ENCODE measurements at places on chromosomes 4 and X.

- no peak for DNase-seq
Observed at GRCh38 chr4:136967069-136967468, 565.2 kb downstream of the PCDH18 start.

DNA sequence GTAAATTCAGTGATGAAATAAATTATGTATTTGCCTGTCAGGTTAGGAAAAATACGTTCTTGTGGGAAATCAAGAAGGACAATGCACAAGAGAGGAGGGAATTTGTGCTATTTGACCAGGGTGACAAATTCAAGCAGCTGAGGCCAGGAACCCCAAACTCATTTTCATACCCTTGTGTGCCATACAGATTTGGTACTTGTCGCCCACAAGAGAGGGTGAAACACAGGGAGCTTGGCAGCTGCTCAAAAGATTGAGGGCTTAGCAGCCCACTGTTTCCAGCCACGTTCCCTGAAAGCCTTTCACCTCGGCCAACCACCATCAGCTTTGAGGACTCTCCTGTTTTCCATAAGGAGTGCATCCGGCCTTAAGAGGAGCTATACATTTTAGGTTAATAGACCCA, 111.2 kb downstream of the COL25A1 start:
- no peak for DNase-seq

DNA sequence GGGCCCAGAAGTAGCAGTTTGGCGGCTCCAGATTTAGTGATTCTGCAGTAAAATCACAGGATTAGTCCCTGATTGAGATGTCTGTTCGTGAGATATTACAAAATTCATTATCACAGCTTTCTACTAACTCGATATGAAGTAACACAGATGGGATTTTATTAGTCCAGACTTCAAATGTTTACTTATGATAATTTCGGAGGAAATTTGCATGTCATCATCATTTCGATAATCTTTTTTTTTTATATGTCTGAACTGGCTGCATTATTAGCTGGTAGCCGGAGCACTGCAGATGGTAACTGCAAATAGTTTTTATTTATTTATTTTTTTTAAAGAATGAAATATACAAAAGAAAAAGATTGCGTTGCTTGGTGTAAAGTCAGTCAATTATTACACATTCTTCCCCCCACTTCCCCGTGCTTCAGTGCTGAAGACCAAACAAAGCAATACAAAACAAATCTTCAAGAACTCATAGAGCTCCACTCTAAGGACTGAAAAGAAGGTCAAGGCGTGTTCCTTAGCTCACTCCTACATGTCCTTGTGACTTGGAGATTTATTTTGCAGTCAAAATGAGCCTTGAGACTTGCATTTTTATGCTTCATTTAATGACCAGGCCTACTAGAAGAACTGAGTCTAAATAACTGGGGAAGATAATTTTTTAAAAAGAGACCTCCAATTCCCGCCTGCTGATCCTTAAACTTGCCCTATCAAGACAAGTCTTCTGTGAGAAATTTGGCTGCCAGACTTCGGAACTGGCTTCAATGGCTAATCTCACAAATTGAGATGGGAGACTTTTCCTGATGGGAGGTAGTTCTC, 11.7 kb upstream of the PITX2 start:
- no peak for DNase-seq

- DNase-seq, result no peak
Observed at GRCh38 chrX:23799469-23800065, 16.6 kb downstream of the SAT1 start.

DNA sequence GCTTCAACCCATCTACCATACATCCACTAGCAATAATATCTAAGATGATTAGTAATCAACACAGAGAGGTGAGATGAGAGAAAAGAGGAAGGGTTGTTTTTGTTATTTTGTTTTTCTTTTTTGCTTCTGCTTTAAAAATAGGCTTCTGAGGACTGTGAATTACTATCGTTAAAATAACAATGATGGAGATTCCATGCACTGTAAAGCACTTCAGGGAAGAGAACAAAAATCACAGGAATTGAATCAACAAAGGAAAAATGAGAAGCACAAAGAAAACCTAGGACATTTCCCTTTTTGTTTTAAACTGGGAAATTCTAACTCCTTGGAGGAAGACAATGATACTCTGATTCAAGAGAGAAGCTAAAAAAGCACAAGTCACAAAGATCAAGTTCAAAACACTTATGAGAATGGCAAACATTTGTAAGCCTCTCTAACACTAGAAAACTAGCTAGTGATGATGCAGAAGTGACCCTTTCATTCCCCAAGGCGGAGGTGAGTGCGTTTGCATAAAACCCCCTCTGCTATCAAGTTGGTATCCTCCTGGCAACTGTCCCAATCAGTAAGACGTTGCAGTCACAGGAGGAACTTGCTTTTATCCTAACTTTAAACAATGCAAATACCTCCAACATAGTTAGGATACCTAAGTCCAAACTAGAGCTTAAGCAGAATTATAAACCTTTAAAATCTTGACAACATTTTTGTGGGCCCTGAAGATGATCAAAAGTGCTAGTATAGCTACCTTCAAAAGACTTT, 308.5 kb downstream of the CAMK2D start:
- DNase-seq, result peak; percentile 5

DNA sequence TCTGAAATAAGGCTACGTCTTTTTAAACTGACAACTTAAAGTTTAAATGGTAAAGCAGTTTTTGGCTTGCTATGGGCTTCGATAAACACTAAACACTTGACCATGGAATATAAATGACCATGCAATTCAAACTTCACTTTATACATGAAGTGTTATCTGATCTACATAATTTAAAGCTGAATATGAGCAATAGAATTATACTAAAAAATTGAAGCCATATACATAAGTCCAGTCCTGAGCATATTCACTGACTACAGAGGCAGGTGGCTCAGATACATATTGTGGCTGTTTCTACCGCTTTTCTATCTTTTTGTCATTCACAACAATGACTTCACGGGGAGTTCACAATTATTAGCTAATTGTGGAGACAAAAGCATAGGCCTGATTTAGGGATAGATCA, 149.6 kb upstream of the DDIT4L start:
- DNase-seq, result no peak

GRCh38 chr4:82248903-82249632, 124.7 kb downstream of the HNRNPD start:
- no peak for DNase-seq

- DNase-seq, result no peak
Observed at GRCh38 chr4:89737888-89738287, 99.1 kb downstream of the SNCA start.

GRCh38 chr4:128288689-128289106, 1.1 kb upstream of the PGRMC2 start:
- peak; percentile 3 for DNase-seq

DNA sequence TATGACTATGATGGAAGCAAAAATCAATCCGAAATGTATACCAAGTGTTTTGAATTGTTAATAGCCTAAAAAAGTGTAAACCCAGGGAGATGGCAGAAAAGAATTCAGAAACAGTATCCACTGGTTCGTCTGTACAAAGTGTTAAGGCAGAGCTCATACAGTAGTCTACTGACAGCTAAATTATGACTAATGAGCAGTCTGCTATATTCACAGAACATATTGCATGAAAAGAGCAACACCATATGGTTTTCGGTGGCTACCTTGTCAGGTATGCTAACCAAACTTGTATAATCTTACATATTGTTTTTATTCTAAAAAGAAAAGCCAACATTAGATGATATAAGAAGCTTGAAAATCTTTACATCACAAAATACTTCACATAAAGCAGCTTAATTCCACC, 18.5 kb downstream of the EPHA5 start:
- peak; percentile 12 for DNase-seq

- no peak for DNase-seq
Observed at GRCh38 chrX:81120258-81120935, 81.3 kb downstream of the HMGN5 start.

DNA sequence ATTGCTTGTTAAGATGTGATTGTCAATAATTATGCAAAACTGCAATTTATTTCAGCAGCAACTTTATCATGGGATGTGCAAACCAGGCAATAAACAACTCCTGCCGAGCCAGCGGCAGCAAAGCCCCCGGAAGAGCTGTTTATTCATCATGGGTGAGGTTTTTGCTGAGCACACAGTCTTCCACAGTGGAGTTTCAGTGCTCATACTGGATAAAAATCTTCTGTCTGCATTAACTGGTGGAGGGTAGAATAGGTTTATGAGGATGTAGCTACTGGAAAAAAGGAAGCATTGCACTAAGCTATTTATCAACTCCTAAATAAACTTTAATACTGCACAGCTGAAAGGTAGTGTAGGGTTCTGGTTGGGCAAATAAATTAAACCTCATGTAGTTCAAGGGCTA, 557.4 kb upstream of the FTHL17 start:
- DNase-seq, result no peak

GRCh38 chrX:132025041-132025440, 1.9 kb downstream of the STK26 start:
- DNase-seq, result no peak

DNA sequence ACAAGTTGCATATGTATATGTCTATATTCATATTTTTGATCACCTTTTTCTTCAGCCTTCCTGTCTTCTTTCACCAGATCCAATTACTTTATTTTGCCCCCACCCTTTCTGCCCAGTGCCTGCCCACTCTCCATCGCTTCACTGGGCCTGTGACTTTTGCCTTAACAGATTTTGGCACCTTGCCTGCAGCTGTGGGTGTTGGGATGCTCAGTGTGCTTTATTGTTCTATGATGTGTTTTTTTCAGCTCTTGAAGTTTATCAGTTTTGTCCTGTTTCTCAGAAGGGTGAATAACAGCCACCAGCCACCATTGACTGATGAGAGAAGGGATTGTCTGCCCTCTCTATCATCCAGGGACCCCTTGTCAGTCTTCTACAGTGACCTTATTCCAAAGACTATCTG, 77.2 kb upstream of the GALNT7 start:
- no peak for DNase-seq

DNA sequence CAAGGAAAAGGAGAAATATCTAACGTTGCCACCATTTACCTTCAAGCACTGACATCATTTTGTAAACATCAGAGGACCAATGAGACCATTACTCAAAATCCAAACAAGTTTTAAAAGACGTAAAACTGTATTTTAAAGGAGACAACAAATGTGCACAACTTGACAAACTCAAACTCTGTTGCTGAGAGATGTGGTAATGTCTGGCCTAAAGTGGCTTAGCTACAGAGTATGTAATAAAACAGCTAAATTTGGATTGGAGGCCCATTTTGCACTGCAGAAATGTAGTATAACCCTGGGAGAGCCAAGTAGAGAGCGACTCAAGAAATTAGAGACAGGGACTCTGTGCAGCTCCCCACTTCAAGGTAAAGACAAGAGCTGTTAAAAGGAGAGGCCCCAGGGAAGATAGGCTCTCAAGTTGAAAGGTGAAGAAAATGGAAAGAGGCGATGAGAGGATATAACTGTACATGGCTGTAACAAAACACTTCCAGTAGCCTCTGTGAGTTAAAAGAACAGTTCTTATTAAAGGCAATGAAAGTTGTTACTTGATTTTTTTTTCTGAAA, 20.3 kb downstream of the UNC5C start:
- DNase-seq, result no peak

- DNase-seq, result no peak
Observed at GRCh38 chr4:6754481-6755087, 27.9 kb upstream of the KIAA0232 start.

GRCh38 chrX:7771788-7772438, 71.1 kb upstream of the VCX start:
- DNase-seq, result no peak

GRCh38 chr4:99669084-99669483, 11.5 kb upstream of the C4orf54 start:
- DNase-seq, result no peak

GRCh38 chr4:77833126-77833724, 14.1 kb upstream of the CNOT6L start:
- no peak for DNase-seq

- no peak for DNase-seq
Observed at GRCh38 chr4:78737035-78737434, 39.1 kb upstream of the BMP2K start.

DNA sequence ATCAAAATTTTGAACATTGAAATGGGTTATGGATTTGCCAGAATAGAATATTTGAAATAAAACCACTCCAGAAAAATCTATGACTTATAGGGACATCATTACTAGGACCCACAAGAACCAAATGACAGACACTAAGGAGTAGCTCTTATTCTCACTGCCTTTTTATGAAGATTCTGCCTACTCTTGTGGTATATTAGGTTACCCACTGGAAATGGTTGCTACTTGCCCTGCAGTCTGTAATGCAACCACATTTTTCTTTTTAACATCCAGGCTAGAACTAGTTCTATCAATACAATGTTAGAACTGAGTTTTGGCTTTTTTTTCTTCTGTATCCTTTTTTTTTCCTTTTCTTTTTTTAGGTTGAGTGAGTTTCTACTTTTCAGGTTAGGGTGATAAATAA, 158.9 kb downstream of the PPP1R2C start:
- DNase-seq, result no peak

GRCh38 chr4:186789651-186790050, 66.0 kb upstream of the FAT1 start:
- no peak for DNase-seq

- peak; percentile 61 for DNase-seq
Observed at GRCh38 chr4:119897260-119897659, 169.4 kb downstream of the MAD2L1 start.

All from NCI-H2171 (cell line).